ENCODE measurements at places on chromosomes 11 and 22. TPM values are rescaled to one million over a fixed set of nuclear protein-coding genes. Genes with fewer than 3 reads are reported as not detected.

GRCh38 chr11:11958403-11959231 lies 49.8 kb downstream of the DKK3 start:
- no peak for DNase-seq

Gene HPX
- 0.83 TPM for total RNA-seq

GRCh38 chr22:38089474-38089851 lies 5.5 kb upstream of the SLC16A8 start:
- no peak for DNase-seq

Gene THOC5
- total RNA-seq = 57.7 TPM

Gene ZBTB16
- 5.6 TPM for total RNA-seq

Gene RHOD
- total RNA-seq = 0.58 TPM

DNA sequence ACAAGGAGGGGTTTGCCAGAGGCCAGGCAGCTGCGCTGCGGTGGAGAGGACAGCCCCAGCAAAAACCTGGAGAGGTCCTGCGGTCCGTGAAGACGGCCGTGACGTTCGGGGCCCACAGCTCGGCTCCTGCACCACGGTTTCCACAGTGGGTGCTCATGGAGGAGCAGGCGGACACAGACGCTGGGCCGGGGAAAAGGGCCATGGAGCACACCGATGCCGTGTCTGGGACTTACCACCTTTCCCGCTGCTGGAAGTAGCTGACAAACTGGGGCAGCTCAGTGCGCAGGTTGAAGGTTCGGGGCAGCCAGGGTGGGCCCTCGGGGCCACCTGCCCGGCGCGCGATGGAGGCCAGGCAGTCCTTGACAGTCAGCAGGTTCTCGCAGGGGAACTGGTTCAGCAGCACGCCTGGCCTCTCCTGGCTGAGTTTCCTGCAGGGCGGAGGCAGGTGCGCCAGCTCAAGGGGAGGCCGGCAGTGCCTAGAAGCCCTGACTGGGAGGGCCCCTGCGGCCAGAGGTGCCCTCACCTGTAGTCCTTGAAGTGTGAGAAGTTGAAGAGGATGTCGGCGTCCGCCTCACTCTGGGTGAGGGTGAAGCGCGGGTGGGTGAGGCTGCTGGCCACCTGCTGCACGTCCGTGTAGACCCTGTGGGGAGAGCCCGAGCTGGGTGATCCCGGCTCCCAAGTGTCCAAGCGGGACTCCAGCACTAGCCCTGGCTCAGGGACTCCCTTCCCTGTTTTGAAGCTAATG lies 12.8 kb downstream of the TTLL12 start:
- no peak for DNase-seq

Gene RAG2
- total RNA-seq = not detected

Gene TPBGL
- total RNA-seq = 0.22 TPM

Gene GGTLC3
- total RNA-seq = not detected

DNA sequence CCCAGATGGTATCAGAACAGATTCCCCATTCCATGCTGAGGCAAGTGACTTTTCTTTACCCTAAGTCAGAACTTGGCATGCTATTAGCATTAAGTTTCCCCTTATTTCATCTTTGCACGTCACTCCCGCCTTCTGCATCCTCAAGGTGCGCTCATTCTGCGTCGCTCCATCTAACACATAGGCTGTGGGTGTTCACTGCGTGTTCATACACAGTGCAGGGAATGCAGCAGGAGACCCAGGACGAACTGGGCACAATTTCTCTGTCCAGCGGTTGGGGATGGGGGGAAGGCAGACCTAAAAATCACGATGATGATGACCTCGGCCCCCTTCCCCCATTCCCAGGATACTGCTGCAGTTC lies 19.7 kb upstream of the ACR start:
- DNase-seq = no peak

DNA sequence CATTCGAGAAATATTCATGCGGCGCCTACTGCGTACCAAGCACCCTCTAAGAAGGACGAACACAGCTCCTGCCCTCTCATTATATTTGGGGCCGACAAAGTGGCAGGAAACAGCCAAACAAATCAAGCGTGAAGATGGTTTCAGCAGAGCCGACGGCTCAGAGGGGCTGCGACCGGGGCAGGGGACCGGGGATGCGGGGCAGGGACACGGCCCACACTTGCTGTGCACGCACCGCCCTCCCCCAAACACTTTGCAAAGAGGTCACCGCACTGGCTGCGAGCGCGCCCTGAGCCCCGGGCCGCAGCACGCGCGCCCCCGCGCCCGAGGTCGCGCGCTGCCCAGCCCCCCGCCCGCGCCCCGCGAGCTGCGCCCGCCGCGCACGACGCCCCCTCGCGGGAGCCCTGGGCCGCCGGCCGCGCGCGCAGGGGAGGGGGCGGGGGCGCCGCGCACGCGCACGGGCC lies 255 bp upstream of the SYNGR1 start:
- DNase-seq = no peak

Gene OR6A2
- not detected for total RNA-seq

- DNase-seq = no peak
These were observed 116.4 kb upstream of the B3GAT1 start for GRCh38 chr11:134528453-134528852.

- no peak for DNase-seq
These were observed 729.8 kb downstream of the FAM181B start for GRCh38 chr11:82003671-82004515.

Gene SYT12
- not detected for total RNA-seq

GRCh38 chr22:27610863-27611786 lies 190.4 kb downstream of the MN1 start:
- DNase-seq = no peak

Gene PRG2
- total RNA-seq = not detected

Gene GSTT2
- total RNA-seq = not detected

Gene ABCC8
- not detected for total RNA-seq

GRCh38 chr11:116035977-116036376 lies 531.8 kb upstream of the CADM1 start:
- no peak for DNase-seq

DNA sequence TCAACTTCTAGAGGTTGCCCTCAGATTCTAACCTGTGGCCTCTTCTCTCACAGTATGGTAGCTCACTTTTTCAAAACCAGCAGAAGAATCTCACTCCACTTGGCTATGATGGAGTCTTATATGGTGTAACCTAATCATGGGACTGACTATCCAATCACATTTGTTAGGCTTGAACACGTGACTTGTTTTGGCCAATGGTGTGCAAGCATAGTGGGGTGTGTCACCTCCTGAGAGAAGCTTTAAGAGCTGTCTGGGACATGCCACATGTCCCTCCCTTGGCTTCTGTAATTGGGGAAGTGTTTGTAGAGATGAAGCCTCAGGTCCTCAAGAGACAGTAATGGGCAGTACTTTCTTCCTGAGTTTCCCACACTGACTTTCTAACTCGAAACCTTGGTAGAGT lies 12.8 kb upstream of the SMIM38 start:
- DNase-seq = no peak

Gene SLCO2B1
- total RNA-seq = 2.8 TPM

Gene ZNF74
- total RNA-seq = 16.5 TPM

DNA sequence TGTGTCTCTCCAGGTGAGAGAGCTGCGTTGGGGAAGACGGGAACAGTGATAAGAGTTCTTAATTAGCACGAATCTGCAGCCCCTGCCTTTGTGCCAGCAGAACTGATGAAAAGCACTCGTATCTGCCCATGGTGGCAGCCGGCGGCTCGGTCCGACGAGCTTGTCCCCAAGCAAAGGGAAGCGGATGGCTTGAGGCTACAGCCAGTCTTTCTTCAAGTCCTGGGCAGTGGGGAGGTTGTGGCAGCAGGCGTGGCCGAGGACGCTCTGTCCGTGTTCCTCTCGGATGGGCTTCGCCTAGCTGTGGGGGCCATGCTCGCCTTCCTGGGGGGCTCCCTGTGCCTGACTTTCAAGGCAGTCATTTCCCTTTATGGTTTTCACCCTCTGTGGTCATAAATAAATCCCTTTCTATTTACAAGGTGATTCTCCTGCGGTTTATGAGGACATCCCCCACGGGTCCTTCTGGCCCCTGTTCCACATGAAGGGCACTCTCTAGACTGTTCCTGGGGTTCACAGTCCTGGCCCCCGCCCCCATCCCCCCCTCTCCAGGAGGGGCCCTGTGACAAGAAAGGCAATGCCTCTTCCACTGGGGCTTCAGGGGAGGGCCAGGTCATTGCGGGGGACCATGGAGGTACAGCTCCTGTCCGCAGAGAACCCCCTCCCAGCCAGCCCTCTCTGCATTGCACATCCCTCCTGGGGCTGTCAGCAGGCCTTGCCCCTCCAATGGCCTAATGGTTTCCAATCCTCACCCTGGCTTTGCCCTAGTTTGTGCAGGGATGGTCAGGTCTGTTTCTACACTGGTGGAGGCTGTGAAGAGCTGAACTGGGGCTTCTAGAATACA lies 1212.3 kb downstream of the BRD1 start:
- no peak for DNase-seq

Gene GRIK4
- total RNA-seq = not detected

Measured in CD4-positive, alpha-beta memory T cell (primary cell).